HEK293T (cell line): ENCODE measurements at places on chromosomes 7 and 10.

- DNase-seq: no peak
Observed at GRCh38 chr10:114615600-114616007, 42.5 kb downstream of the ABLIM1 start.

- no peak for DNase-seq
Observed at GRCh38 chr7:84923348-84923747, 263.5 kb downstream of the SEMA3D start.

GRCh38 chr10:33008499-33009243 lies 50.6 kb upstream of the ITGB1 start:
- peak; percentile 43 for DNase-seq

DNA sequence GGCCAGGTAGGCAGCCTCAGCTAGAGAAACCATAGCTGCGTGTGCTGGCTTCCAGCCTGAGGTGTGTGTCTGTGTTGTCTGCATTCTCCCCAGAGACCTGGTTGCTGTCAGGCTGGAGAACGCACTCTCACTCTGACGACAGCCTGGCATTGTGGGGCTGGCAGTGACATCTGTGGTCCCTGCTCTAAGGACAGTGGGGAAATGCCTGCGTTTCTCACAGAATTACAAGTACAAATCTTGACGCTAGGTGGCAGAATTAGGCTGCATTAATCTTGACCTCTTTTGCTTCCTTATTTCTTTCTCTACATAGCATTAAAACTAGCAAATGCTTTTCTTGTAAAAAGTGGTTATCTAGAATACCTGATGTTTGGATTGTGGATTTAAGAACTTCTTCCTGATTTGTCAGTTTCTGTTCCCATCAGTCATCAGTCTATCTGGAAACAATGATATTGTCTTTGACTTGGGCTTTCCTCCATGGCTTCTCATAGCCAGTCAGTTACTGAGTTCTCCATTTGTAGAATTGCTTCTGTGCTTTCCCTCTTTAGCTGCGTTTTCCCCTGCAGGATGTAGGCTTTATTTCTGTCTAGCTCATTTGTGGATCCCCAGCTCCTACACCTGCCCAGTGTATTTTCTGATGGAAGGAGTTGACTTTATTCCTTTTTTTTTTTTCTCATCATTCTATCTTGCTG lies 86.0 kb downstream of the FANK1 start:
- DNase-seq: peak; percentile 70

- no peak for DNase-seq
Observed at GRCh38 chr10:69009360-69009759, 20.8 kb downstream of the KIFBP start.

GRCh38 chr7:87592300-87592699 lies 8.4 kb downstream of the ABCB1 start:
- no peak for DNase-seq

GRCh38 chr10:101238732-101239105 lies 9.5 kb upstream of the LBX1 start:
- DNase-seq: no peak

GRCh38 chr7:114889646-114890285 lies 32.1 kb upstream of the MDFIC start:
- peak; percentile 9 for DNase-seq

- DNase-seq: no peak
Observed at GRCh38 chr7:50274361-50274760, 30.2 kb upstream of the IKZF1 start.

DNA sequence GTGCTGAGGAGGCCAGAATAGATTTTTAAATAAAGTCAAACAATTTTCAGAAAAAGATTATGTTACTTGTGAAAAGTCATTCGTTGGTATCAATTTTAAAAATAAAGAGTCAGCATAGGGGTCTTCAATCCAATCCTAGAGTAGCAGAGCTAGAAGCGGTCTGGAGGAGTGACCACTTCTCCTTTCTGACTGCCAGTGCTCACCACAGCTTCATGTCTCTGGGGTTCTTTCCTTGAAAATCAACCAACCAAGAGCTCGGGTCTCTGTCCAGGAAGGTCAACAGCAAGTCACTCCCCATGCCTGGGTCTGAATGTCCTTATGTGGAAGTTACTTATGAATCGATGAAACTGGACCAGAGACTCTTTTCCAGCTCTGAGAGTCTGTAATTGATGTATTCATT lies 14.3 kb downstream of the PTPRN2 start:
- DNase-seq: no peak

GRCh38 chr7:45147858-45148652 lies 9.5 kb upstream of the RAMP3 start:
- DNase-seq: no peak

GRCh38 chr10:101816913-101817336 lies 1.3 kb downstream of the OGA start:
- no peak for DNase-seq

GRCh38 chr10:17278607-17279240 lies 50.7 kb downstream of the VIM start:
- no peak for DNase-seq

- no peak for DNase-seq
Observed at GRCh38 chr7:118713039-118713438, 488.5 kb downstream of the ANKRD7 start.

DNA sequence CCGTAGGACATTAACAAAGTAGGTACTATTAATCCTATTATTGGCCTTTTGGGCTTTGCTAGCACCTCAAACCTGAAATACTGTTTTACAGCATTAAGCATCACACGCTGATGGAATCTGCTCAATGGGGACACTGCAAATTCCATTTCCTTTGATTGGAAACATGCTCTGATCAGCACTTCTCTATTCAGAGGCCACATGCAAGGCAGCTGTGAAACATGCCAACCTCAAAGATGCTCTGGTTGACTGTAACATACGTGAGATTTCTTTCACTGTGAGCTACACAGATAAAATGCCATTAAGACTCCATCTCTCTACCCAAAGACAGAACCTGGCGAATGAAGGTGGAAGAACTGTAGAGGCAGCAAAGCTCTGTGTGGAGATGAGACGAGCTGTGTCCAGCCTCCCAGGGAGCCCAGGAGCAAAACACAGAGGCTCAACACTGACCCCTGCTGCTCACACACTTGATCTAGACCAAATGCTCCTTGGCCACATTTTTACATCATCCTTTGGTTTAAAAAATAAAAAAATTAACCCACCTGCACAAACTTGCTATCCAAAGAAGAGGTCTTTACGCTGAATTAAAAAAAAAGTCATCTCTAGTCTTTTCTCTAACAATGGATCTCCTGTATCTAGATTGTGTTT lies 8.0 kb downstream of the RSU1 start:
- DNase-seq: peak; percentile 66

- no peak for DNase-seq
Observed at GRCh38 chr7:10888861-10889260, 84.8 kb upstream of the PHF14 start.

GRCh38 chr7:155696747-155697146 lies 52.3 kb downstream of the RBM33 start:
- DNase-seq: no peak

GRCh38 chr10:73893426-73893825 lies 17.5 kb upstream of the PLAU start:
- DNase-seq: no peak

DNA sequence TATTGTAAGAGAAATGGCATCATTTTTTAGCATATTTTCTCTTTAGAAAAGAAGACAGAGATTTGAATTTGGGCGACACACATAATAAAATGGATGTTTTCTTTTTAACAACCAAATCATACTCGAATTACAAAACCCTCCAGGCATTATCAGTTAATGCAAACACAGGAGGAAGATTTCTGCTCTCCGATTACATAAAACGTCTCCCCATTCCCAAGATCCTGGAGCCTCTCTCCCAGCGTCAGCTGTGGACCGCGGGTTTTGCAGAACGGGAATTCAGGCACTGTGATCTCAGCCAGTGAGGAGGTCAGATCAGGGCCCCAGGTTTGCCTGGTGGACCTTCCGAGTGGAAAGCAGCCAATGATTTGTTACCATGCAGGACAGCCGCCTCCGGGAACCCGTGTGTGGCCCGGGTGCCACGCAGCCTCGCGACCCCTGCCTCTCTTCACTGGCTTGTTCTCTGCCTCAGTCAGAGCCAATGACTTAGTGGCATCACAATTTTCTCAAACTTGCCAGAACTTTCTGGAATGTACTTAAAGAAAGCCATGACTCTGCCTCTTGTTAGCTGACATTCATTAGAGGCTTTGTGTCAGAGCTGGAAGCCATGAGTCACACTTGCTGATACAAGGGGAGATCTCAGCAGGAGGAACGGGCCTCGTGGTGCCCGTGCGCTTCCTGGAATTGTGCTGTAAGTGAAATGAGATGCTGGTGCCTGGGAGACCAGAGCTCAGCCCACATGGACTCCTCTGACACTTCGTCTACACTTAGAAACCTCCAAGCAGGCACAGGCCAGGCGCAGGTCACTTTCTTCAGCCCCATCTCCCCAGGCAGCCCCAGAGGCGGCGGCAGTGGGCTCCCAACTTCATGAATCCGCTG lies 246.1 kb downstream of the KLF6 start:
- no peak for DNase-seq

GRCh38 chr7:85220023-85220422 lies 33.2 kb upstream of the SEMA3D start:
- DNase-seq: no peak

- DNase-seq: no peak
Observed at GRCh38 chr7:118186501-118186900, 2.5 kb downstream of the LSM8 start.

DNA sequence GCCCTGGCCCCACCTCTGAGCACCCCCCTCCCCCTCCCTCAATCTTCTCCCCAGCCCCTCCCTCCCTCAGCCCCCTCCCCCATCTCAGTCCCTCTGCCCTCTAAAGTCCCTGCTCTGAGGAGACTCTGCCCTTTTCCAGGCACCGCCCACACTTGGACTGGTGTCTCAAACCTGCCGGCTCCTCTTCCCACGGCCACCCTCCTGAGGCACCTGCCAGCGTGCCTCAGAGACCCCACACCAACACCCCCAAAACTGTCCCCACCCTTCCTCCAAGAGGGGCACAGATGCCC lies 34.6 kb upstream of the HSPB1 start:
- no peak for DNase-seq

- DNase-seq: no peak
Observed at GRCh38 chr10:129914960-129915359, 49.1 kb downstream of the EBF3 start.

DNA sequence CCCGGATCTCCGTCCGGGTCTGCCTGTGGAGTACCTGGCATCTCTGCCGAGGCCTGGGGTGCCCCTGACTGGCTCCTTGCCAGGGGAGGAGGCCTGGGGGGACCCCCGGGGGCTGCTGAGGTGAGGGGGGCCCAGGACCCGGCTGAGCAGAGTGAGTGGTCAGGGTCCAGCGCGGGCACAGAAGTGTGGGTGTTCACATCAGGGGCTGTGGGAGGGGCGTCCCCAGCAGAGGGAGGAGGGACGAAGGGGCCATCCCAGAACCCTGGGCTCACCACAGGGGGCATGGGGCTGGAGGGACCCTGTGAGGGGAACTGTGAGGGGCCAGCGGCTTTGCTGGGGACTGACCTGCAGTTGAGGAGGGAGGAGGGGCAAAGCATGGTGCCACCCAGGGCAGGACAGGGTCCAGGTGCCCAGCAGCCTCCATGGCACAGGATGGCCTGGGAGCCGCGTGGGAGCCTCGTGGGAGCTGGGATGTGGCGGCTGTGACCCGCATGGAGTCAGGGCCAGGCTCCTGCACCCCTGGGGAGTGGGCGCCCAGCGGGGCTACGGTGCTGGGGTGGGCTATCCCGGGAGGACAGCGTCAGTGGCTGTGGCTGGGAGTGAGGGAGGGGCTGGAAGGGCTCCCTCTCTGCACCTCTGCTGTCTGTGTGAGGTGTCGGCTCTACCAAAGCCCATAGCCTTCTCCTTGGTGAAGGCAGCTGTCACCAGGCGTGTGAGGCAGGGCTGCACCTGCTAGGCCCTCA lies 91.2 kb downstream of the DNAJB6 start:
- DNase-seq: no peak

GRCh38 chr10:110226543-110226925 lies 19.1 kb downstream of the MXI1 start:
- DNase-seq: peak; percentile 85

DNA sequence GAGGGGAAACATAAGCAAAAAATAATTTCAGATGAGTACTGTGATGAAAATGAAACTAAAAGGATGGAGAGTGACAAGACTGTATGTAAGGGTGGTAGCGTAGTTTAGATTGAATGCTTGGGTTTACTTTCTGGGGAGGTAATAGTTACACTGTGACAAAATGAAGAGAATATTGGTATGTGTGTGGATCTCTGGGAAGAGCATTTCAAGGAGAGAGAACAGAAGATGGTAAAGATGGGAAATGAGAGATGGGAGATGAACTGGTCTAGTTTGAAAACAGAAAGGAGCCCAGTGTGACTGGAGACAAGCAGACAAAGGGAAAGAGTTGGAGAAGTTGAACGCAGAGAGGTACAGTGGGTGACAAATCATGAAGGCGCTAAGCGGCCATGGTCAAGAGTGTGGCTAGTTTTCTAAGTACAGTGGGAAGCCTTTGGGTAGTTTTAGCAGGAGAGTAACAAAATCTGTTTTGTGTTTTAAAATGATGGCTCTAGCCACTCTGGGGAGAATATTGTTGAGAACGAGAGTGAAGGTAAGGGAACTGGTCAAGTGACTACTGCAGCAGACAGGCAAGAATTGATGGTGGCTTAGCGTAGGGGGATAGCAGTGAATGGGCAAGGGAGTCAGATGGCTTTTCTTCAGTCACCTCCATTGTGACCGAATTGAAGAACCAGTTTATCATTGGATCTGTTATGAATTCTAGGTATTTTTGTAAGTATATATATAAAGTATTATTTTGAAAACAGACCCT lies 22.6 kb downstream of the PALS2 start:
- DNase-seq: no peak

- DNase-seq: no peak
Observed at GRCh38 chr7:71112436-71112835, 19.5 kb upstream of the GALNT17 start.

DNA sequence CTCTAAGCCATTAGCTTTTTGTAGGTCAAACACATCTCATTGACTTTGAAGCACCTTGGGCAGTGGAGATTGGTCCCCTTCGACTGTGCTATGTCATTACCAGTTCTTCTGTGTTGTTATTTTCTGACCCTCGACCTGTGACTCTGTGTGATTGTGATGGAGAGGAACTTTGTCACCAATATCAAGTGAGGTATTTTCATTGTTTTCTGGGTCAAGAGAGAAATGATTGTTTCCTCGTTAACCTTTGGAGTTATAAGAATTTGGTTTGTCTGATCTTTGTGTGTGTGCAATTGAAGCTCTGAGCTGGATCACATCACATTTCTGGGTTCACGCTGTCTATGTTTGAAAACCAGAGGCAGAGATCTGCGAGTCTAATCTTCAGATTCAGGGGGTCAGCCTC lies 432.2 kb upstream of the KLF6 start:
- no peak for DNase-seq

DNA sequence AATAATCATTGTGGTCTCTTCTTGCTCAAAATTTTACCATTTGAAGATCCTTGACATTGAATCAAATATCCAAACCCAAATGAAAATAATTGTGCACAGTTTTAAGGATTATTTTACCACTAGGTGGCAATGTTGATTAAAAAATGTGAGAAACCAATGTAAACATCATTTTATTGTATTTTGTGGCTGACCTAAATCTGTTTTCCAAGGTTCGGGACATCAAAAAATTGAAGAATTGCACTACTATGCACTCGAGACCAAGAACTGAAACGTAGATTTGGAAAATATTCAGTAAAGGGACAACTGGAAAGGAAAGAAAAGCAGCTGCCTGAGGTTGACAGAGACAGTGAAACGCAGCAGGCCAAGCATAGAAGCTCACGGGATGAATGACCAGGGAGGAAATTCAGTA lies 259.3 kb downstream of the SNX13 start:
- DNase-seq: no peak
